ENCODE measurements at places on chromosomes 4 and X.

DNA sequence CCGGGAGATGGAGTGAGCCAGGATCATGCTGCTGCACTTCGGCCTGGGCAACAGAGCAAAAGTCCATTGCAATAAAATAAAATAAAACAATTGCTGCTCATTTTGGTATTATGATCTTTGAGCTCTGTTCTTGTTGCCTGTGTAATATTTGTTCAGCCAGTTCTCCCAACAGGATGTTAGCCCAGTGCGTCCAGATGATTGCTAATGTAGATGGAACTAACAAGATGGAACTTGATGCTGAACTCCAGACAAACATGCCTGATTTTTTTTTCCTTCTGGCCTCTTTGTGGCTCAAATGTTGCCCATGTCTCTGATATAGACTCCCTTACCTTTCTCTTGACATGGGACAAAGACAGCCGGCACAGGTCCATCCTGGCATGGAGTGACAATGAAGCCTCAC is 15.8 kb downstream of the SSX5 start:
- no peak for DNase-seq

DNA sequence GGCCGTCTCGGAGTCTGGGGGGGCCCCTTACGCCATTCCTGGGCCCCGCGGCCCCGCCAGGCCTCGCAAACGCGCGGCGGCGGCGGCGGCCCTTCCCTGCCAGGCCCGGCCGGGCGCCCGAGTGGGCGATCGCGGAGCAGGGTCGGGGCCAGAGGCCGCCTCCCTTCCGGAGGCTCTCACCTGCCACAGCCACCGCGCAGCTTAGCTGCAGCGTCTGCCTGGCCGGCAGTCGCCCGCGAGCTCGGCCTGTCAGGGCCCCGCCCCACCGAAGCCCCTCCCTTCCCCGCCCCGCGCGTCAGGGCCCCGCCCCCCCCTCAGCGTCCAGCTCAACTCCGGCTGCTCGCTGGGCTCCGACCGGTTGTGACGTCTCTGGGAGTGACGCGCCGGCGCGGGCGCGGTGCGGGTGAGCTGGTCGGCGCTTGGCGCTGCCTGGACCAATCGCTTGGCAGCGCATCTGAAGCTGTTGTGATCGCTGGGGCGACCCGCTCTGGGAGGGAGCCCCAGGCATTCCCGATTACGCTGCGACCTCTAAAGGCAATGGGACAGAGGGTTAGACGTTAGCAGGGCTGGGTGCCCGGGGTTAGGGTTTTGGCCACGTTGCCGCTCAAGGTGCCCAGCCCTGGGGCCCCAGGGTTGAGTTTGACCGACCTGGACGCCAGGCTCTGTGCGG is at the start of gene SLC10A3:
Gene SLC10A3, minus strand, starts transcription at position 216 of the 670 bp plus-strand sequence. CDS start 1,689 bp downstream, outside the sequence.
- DNase-seq: peak; percentile 82

GRCh38 chr4:140851032-140851636 is 94.9 kb upstream of the TBC1D9 start:
- no peak for DNase-seq

GRCh38 chr4:101282076-101282844 is 65.1 kb downstream of the PPP3CA start:
- no peak for DNase-seq

DNA sequence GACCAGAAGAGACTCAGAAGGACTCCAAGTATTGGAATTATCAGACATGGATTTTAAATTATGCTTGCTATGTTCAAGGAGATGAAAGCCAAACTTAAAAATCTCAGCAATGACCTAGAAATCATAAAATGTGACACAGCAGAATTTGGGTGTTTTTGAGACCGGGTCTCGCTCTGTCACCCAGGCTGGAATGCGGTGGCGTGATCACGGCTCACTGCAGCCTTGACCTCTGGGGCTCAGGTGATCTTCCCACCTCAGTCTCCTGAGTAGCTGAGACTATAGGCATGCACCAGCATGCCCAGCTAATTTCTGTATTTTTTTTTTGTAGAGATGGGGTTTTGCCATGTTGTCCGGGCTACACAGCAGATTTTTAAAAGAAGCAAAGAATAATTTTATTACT is 12.7 kb downstream of the TAB3 start:
- no peak for DNase-seq

DNA sequence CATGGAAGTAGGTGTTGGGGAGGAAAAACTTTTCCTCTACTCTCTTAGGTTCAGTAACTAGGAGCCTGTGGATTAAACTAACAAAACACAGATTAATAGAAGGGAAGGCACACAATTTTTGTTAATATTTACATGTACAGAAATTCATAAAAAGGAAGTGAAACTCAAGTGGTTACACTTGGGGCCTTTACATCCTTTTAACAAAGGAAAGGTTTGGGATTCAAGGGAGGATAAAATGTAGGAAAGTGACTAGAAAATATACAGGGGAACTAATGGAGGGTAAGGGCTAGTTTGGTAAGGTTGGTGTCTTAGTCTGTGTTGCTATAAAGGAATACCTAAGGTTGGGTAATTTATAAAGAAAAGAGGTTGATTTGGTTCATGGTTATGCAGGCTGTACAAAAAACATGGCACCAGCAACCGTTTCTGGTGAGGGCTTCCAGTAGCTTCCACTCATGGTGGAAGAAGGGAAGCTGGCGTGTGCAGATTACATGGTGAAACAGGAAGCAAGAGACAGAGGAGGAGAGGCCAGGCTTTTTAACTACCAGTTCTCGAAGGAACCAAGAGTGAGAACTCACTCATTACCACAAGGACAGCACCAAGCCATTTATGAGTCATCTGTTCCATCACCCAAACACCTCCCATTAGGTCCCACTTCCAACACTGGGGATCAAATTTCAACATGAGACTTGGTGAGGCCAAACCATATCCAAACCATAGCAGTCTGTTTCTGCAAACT is 124.4 kb downstream of the CHRDL1 start:
- DNase-seq: no peak

DNA sequence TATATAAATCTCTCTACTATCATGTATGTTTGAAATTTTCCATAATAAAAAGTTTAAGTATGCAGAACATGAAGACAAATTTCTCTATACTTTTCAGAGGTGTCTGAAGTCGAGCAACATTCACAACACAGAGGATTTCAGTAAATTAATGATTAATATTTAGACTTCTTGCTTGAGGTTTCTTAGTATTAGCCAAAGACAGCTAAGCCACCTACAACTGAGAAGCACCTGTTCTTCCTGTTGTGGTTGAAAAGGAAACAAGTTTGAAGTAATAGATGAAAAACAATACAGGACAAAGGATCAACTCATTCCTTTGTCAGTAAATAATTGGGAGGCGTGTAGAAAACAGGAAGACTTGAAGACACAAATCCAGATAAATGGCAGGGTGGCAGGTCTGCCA is 21.1 kb downstream of the SCML1 start:
- DNase-seq: no peak

GRCh38 chr4:99572527-99573240 is 1.9 kb upstream of the MTTP start:
- DNase-seq: no peak
